ENCODE measurements at places on chromosomes 12 and 14.

DNA sequence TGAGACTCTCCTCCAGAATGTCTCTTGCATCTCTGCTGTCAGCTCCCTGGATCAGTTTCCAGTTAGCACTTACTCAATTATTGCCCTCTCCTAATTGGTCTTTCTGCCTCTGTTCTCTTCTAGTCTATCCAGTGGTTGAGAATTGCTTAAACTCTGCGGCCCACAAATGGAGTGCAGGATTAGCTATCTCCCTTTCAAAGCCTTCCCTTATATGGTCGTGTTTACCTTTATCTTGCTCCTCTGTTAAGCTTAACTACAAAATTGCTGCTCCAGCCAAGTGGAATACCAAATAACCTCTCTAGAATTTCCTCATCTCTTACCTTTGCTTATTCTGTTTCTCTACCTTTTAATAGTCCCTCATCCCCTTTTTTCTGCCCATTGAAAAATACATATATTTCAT lies 132.7 kb downstream of the NRXN3 start:
- DNase-seq: no peak

DNA sequence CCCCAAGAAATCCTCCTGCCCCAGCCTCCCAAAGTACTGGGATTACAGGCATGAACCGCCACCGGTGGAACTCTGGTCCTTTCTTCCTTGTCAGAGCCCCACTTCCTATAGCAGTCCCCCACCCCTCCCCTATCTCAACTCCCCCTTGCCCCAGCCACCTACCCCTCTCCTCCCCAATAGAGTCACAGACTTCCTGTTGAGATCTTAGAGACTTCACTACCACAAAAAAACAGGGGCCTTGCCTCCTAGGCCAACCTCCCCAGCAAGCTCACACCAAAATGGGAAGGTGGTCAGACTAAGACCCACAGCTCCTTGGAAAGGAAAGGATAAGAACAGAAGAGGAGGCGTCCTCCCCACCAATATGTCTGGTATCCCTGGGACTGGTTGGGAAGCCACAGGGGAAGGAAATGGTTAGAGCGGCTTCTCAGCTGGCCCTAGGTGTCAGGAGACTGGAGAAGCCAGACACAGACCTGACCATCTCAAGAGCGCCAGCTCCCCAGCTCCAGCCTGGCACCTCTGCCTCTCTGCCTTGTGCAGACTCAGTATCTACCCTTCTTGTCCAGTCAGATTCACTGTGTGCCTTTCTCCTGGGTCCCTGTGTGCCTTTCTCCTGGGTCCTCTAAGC lies 8.5 kb downstream of the ITGB7 start:
- no peak for DNase-seq

GRCh38 chr12:57126561-57126960 lies 1.7 kb upstream of the LRP1 start:
- no peak for DNase-seq

DNA sequence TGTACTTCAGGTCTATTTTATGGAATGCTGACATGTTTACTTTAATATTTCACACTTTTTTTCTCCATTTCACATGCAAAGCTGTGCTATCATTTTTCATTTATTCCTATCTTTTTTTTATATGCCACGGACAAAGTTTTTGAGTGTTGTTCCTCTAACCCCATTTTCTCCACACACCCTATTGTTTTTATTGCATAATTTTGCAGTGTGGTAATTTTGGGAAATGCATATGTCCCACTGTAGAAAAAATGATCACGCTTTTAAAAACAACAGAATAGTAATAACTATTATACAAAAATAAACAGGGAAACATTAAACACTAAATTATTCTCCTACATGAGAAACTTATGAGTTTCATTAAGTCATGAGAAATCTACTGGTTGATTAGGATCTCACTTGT lies 14.2 kb downstream of the ZFC3H1 start:
- no peak for DNase-seq

GRCh38 chr12:105485921-105486320 lies 155.4 kb downstream of the C12orf75 start:
- DNase-seq: no peak

GRCh38 chr14:71423481-71423880 lies 508.7 kb upstream of the RGS6 start:
- no peak for DNase-seq

GRCh38 chr14:73955674-73956073 lies 5.6 kb downstream of the COQ6 start:
- DNase-seq: no peak

GRCh38 chr14:80792771-80793170 lies 148.8 kb downstream of the CEP128 start:
- no peak for DNase-seq

- no peak for DNase-seq
Observed at GRCh38 chr14:92143962-92144361, 22.2 kb downstream of the CPSF2 start.

DNA sequence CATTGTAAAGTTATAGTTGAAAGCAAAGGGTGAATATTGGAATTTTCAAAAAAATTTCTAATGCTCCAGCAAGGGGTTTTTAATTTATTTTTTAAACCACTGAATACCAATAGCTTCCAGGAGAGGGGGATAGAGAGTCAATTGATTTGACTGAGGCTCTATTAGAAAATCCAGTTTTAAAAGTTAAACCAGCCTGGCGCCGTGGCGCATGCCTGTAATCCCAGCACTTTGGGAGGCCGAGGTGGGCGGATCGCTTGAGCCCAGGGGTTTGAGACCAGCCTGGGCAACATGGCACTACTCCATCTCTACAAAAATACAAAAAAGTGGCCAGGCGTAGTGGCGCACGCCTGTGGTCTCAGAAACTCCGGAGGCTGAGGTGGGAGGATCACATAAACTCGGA lies 150.1 kb downstream of the SLC38A4 start:
- DNase-seq: no peak

- DNase-seq: no peak
Observed at GRCh38 chr12:96375841-96376604, 24.2 kb downstream of the CDK17 start.

DNA sequence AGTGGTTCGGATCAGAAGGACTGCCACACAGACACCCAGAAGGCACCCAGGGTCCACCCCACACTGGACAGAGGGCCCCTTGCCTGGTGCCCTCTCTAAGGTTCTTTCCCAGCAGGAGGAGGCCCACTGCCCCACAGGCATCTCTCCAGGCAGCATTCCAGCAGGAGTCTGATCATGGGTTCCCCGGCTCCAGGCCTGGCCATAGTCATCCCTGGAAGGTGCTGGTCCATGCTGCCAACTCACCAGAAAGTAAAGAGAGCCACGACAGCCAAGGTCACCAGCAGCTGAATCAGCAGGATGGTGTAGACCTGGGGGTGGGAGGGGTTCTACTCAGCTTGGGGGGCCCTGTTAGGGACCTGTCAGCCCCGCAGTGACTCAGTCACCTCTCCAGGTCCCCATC lies 6.4 kb downstream of the FAIM2 start:
- no peak for DNase-seq

GRCh38 chr12:117352883-117353282 lies 8.5 kb downstream of the NOS1 start:
- DNase-seq: no peak

GRCh38 chr12:132806857-132807256 lies 21.8 kb downstream of the GOLGA3 start:
- peak; percentile 29 for DNase-seq

DNA sequence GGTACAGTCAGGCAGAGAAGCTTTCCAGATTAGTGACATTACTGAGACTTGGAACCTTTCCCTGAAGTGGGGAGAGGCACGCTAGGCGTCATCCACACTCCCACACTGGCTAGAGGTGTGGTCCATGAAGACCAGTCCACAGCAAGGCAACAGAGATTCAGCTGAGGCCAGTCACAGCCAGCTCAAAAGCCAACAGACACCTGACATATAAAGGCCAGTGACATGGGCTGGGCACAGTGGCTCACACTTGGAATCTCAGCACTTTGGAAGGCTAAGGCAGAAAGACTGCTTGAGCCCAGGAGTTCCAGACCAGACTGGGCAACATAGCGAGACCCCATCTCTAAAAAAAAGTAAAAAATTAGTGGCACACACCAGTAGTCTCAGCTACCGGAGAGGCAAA lies 10.9 kb downstream of the HRK start:
- no peak for DNase-seq

DNA sequence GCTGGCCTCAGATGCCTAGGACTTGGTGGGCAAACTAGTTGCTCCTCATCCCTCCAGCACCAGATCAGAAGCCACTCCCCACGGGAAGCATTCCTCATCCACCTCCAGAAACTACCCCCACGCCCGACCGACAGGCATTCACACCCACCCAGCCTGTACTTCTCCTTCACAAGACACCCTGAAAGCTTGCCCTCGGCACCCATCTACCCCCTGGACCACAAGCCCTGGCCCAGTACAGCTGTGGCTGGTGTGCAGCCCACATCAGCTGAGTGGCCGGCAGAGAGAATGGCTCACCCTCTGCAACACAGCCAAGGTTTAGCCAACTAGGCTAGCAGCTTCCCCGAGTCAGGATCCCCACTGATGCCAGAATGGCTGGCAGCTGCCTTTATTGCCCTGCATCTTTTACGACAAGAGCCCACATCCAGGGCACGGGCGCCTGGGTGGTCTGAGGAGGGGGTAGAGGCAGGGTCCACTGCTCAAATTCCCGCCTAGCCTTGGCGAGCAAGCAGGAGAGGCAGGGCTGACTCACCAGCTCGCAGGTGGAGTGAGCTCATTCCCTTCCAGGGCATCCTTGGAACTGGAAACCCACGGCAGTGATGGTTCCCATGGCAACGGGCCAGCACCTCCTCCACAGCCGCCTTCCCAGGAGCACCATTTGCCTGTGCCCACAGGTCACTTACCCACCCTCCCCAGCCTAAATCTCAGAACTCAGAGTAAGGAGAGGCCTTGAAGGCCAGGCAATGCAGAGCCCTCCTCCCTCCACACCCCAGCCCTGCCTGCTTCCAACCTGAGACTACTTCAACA lies 17.1 kb downstream of the ACTN1 start:
- DNase-seq: no peak

DNA sequence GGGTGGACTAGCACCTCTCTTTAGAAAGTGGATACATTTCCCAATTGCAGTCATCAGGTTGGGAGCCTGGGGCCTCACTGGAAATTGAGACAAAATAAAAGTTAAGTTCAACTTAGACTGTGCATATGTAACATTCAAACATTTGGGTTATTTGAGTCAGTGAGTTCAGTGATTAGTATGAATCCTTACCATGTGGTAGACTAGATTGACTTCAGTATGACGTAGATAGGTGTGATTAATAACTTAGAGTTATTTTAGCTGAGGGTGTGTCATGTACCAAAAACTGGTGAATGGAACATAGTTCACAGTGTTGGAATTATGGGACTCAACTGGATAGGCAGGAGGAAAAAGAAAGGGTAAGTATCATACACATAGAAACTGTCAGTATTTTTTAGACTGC lies 8.0 kb upstream of the SSTR1 start:
- DNase-seq: no peak

DNA sequence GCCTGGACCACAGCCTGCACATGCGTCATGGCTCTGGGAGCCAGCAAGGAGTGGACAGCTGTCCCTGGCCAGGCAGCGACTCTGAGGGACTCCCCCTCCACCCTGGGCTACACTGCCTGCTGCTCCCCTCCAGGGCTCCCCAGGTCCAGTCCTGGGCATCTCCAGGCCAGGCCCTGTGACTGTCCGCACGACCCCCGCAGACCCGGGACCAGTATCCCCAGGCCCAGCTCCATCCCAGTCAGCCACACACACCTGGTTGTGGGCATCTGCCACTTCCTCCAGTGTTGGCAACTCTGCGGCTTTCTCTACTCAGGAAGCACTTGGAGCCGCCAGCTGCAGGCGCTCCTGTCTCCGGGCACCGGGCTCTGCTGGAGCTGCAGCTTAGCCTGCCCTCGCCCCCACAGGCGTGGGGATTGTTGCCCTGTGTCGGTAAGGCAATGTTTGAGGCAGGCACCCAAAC lies 2.4 kb downstream of the ULK1 start:
- DNase-seq: no peak

DNA sequence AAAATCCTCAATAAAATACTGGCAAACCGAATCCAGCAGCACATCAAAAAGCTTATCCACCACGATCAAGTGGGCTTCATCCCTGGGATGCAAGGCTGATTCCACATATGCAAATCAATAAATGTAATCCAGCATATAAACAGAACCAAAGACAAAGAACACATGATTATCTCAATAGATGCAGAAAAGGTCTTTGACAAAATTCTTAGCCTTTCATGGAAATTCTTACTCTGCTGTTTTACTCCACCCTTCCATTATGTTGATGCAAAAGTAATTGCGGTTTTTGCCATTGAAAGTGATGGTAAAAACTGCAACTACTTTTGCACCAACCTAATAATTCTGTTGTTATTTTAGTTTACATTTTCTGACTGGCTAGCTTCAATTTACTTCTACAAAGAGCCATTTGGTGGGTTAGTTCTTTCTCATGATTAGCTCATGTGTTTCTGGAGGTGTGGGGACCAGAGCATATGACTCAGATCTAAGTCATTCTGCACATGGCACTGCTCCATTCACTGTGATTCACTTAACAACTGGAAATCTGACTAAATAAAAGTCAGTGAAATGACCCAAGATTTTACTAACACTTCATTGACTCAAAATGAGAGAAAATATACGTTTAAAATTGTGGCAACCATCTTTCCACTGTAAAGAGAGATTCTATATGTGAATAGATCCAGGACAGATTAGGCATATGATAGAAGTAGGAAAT lies 99.9 kb downstream of the TMTC3 start:
- DNase-seq: no peak

- DNase-seq: no peak
Observed at GRCh38 chr12:52871291-52872039, 22.7 kb upstream of the KRT78 start.

GRCh38 chr14:71021347-71022011 lies 114.2 kb downstream of the PCNX1 start:
- no peak for DNase-seq

DNA sequence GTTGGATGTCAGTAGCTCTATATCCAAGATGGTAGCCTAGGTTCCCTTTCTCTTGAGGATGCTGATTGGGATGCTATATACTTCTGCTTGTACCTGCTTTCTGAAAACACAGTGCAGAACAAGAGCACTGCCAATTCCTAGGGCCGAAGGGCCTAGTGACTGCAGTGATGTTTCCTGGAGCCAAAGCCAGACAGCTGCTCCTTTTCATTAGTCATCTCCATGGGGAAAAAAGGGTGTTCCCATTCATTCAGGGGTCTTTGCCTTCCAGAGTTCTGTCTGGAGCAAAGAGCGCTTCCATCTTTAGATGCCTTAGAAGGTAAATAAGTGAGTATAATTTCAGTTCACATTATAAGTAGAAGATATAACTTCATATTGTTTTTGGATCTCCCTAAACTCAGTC lies 85.5 kb downstream of the PTPRB start:
- DNase-seq: no peak

GRCh38 chr14:56340932-56341331 lies 222.7 kb downstream of the PELI2 start:
- DNase-seq: no peak

- no peak for DNase-seq
Observed at GRCh38 chr12:24463375-24463774, 485.5 kb downstream of the BCAT1 start.

GRCh38 chr12:71475280-71475679 lies 35.7 kb downstream of the LGR5 start:
- DNase-seq: no peak

GRCh38 chr12:106037524-106038298 lies 101.0 kb downstream of the NUAK1 start:
- DNase-seq: no peak

GRCh38 chr14:100899884-100900771 lies 3.4 kb downstream of the RTL1 start:
- no peak for DNase-seq

Data from stimulated activated CD4-positive, alpha-beta T cell treated with anti-CD3 and anti-CD28 coated beads, Interleukin-4, amount 100 ng/mL, for 1 hour (primary cell).